Non-pigmented ciliary epithelial cell (primary cell): ENCODE measurements at places on chromosomes 4 and X.

DNA sequence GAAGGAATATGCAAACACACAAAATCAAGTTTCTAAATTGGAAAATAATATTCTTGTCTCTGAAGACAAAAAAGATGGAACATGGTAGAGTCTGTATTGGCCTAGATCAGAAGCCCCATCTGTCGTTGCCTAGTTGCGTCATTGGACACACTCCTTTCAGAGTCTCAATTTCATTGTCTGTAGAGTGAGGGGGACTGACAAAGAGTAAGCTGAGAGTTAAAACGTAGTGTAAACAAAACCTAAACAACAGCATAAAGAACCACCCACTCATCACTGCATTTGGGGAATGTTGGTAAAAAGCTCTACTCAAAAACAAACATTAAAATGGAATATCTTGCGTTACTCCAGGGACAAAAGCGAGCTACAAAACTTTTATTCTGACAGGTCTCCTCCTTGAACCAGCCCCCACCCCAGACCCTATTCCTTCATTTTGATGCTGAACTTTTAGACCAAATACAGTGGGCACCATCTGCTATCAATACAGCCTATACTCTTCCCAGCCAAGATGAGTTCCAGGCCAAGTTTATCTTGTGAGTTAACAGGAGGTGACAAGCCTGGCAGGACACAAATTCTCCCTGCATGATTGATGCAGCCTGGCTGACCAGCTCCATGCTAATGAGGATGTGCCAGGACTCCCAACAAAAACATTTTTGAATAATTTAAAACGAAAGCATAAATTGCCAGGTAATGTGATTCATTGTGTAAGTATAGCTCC, 125.2 kb downstream of the COL25A1 start:
- DNase-seq = no peak

GRCh38 chr4:83216959-83217683, 67.5 kb downstream of the COQ2 start:
- DNase-seq = no peak

- DNase-seq = no peak
These were observed 120.2 kb upstream of the WDFY3 start for GRCh38 chr4:85086721-85087120.

DNA sequence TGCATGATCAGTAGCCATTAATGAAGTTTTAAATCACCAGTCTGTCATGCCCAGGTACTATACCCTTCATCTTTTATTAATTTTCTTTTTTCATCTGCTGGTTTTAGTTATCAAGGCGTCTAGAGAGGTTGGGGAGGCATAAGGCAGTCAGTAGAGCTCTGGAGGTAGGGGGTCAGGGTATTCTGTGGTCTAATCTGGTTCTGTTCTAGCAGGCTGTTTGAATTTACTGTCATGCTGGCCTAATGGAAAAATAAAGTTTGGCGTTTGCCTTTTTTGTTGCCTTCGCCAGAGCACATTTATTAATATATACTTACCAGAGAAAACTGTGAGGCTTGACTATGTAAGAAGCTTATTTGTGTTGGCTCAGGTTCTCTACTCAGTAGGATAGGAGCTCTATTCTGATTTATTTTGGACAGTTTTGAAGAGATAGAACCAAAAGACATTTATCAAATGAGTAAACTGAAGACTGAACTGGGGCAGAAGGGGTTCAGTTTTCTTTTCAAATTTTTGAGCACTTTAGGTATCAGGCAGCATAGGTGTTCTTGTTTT, 46.9 kb downstream of the TMEM131L start:
- no peak for DNase-seq

GRCh38 chr4:36854554-36854953, 390.0 kb upstream of the NWD2 start:
- DNase-seq = no peak

DNA sequence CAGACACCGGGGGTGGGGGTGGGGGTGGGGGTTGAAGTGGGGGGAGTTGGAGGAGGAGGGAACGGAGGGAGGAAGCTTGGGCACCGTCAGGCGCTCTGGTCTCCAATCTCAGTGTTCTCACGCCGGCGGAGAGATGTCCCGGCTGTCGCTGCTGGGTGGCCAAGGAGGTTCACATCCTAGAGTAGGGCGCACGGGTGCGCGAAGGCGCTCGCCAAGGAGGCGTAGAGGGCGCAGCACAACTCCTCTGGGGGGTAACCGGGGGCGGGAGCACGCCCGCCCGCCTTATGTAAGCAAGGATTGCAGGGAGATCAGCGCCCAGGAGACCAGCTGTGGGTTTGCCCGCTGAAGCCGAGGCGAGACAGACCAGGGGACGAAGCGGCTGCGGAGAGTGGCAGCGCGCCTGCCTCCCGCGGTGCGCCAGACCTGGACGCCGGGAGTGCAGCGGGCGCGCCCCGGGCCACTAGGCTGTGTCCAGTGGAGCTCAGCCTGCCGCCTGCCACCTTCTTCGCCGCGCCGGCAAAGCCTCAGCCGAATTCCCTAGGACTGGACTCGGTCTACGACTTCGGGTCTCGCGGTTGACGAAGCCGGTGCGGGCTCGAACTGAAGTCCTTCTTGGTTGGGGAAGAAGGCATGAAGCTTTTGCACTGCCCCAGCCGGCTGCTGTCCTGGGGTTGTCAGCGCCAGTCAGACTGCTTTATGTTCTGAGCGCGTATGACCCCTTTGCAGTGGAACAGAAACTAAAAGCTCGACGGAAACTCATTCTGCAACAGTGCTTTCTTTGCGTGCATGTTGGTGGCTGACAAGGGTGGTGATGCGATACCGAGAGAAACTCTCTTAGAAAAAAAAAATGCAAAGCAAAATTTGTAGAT, 707 bp upstream of the UNC5C start:
- DNase-seq = no peak

GRCh38 chr4:110710070-110710469, 87.2 kb upstream of the PITX2 start:
- no peak for DNase-seq

DNA sequence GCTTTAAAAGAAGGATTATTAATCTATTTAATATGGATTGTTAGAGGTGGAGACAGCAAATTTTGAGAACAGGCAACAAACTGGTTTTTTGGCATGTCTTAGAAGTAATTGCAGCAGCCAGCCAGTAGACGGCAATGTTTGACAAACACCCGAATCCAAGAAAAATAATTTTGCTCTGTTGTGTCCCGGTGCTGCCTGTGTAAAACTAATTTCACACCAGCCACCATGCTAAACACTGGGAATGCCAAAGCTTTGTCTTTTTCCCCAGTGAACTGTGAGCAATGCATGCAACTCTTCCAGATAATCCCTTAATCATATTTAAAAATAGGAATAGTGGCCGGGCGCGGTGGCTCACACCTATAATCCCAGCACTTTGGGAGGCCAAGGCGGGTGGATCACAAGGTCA, 25.9 kb downstream of the SMIM31 start:
- DNase-seq = no peak

GRCh38 chrX:3380603-3381002, 34.2 kb upstream of the MXRA5 start:
- no peak for DNase-seq

GRCh38 chr4:1072830-1073446, 40.4 kb downstream of the RNF212 start:
- no peak for DNase-seq

GRCh38 chr4:78061939-78062570, 4.9 kb downstream of the FRAS1 start:
- DNase-seq = no peak

DNA sequence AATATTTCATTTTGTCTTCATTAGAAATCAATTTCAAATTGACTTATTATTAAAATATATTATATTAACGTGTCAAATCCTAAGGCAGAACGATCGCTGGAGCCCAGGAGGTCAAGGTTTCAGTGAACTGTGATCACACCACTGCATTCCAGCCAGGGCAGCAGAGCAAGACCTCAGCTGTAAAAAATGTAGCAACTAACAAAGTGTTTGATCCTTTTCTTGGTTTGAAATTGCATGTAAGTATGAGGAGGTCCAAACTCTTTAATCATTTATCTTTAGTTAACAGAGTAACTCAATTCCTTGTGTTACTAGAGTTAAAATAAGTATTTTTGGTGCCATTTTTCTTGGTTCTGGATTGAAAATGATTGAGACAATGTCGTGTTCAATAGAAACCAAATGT, 1033.9 kb downstream of the NLGN4X start:
- DNase-seq = no peak

DNA sequence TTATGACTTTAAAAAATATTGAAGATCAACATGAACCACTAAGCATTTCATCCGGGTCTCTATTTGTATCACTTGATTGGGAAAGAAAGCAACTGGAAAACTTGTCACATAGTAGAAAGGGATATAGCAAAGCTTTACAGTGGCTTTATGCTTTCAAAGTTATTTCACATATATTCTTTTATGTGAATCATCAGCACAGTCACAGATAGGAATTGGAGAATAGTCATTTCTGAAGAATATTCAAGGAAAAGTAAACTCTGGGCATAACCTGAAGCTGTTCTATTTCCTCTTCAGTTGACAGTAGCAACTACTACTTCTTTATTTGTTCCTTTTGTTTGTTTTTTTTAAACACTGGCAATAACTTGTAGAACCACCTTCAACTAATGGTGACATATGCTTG, 50.5 kb downstream of the MND1 start:
- DNase-seq = no peak

- no peak for DNase-seq
These were observed 329.5 kb upstream of the ZFP42 start for GRCh38 chr4:187666034-187666433.

DNA sequence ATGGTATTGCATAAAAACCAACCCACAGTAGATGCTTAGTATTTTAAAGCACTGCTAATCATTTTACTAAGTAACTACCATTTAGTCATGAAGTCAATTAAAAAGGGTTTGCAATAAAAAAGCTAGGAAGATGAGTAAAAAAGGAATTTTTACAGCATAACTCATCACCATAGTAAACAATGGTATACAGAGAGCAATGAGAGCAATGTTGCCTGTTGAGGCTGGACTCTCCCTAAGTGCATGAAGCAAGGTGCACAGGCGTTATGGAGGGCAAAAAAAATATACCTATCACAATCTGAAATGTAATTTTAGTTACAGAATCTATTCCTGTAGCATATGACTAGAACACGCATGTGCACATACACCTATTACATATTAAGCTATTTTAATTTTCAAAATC, 129.6 kb upstream of the BMP3 start:
- DNase-seq = no peak

DNA sequence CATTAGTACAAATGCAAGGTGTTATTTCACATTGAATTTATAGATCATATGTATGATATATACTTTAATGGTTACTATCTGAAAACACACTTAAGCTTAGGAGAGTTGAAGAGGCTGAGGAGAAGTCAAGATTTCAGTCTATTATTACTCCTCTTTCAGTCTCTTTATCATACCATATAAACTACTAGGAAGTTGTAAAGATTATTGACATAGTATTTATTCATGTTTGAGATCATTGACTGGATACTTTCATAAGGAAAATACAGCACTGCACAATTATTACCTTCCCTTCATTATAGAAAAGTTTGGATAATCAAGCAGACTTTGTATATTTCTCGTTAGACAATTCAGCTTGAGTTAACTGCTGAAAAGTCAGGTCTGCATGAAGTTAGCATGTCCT, 10.0 kb upstream of the SGMS2 start:
- no peak for DNase-seq

- DNase-seq = no peak
These were observed 6.0 kb downstream of the PCDH7 start for GRCh38 chr4:30726090-30726675.
